Neural progenitor cell (in vitro differentiated cells): ENCODE measurements at places on chromosomes 6 and 20. TPM values are rescaled to one million over a fixed set of nuclear protein-coding genes. Genes with fewer than 3 reads are reported as not detected.

GRCh38 chr20:9999645-10000044, 35.1 kb upstream of the ANKEF1 start:
- no peaks in the 10 kb centered on the region for H3K4me1 ChIP-seq
- H3K36me3 ChIP-seq, result no peaks in the 10 kb centered on the region
- H3K27ac ChIP-seq, result no peak overlapping the region

DNA sequence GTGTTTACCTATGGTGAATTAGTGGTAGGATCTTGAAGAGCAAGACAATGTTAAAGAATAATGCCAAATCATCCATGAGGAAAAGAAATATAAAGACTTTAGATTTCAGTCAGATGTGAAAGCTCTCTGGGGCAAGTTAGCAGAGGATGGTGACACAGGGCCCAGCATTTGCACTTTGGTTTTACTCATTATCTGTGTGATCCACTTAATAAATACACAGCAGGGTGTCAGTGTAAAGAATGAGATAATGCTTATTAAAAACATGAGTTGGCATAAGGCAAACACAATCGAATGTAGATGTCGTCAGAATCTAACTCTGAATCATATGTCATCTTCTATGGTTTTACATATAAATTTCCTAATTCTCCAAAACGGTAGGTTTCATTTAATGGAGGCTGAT, 130.4 kb upstream of the PREP start:
- H3K27me3 ChIP-seq, result no peaks in the 10 kb centered on the region
- no peak for DNase-seq
- H3K36me3 ChIP-seq, result no peaks in the 10 kb centered on the region
- H3K4me1 ChIP-seq, result peaks cover 8% of the 10 kb centered on the region
- H3K27ac ChIP-seq, result no peak overlapping the region
- no peak overlapping the region for H3K4me3 ChIP-seq

- no peak overlapping the region for H3K27ac ChIP-seq
- H3K27me3 ChIP-seq, result no peaks in the 10 kb centered on the region
- H3K4me1 ChIP-seq, result no peaks in the 10 kb centered on the region
- no peak for DNase-seq
- H3K4me3 ChIP-seq, result no peak overlapping the region
- H3K36me3 ChIP-seq, result no peaks in the 10 kb centered on the region
These were observed 244.9 kb downstream of the THBS2 start for GRCh38 chr6:169008641-169009257.

DNA sequence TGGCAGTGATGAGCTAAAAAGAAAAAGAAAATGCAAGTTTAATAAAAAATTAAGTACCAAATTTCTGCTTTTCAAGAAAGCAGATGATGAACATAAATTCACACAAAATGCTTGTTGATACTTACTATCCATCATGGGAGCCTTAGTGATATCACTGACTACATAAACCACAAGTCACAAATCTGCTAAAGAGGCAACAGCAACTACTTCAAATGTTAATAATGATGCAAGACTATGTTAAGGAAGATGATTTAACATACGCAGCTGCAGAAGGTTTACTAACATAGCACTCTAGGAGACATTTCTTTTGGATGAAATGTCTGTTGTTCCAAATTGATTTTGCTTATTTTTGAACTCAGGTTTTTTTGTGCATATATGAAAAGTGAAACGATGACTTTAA, 18.6 kb downstream of the FYN start:
- no peak overlapping the region for H3K27ac ChIP-seq
- peaks cover 27% of the 10 kb centered on the region for H3K4me1 ChIP-seq
- no peak overlapping the region for H3K4me3 ChIP-seq

Gene SPATA2
- total RNA-seq, result 4.0 and 5.0 TPM in 2 replicates

GRCh38 chr6:25456249-25457040, 177.3 kb downstream of the CARMIL1 start:
- H3K4me1 ChIP-seq, result peaks cover 13% of the 10 kb centered on the region
- no peaks in the 10 kb centered on the region for H3K36me3 ChIP-seq
- no peak for DNase-seq
- no peak overlapping the region for H3K4me3 ChIP-seq
